ENCODE measurements at places on chromosomes 5 and 9.

GRCh38 chr9:97518909-97519307, 17.4 kb downstream of the TMOD1 start:
- no peak for DNase-seq

DNA sequence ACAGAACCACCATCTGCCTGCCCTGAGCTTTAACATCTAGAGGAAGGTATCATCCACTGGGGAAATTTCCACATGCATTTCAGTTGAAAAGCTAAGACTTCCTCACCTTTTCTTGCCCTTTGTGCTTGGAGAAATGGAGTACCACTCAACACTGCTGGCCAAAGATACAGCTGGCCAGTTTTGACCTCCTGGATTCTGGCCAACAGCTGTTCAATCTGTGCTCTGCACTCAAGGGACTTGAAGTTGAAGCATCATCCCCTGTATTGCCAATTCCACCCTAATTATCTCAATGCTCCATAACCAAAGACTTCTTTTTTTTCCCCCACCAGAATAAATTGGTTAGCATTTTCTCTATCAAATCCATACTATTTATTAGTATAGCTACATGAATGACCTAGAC, 70.4 kb upstream of the PRDM9 start:
- DNase-seq = no peak

GRCh38 chr9:92950359-92950955, 3.1 kb downstream of the FGD3 start:
- DNase-seq = no peak

DNA sequence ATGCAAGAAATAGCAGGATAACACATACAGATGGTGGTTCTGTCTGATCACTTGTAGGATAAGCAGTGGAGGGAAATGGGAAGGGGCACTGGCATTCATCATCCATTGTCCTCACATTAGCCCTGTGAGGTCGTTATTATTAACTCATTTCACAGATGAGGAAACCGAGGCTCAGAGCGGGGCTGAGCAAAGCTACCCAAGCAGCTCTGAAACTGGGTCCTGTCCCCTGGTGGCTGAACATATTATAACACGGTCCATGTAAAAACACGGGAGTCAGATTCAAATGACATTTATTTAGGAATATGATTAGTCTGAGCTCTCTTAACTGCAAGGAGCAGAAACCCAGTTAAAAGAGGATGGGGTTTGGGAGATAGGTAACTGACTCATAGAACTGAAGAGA, 43.1 kb downstream of the HRH2 start:
- DNase-seq = no peak

GRCh38 chr5:52497133-52497693, 290.5 kb upstream of the ITGA1 start:
- DNase-seq = no peak

DNA sequence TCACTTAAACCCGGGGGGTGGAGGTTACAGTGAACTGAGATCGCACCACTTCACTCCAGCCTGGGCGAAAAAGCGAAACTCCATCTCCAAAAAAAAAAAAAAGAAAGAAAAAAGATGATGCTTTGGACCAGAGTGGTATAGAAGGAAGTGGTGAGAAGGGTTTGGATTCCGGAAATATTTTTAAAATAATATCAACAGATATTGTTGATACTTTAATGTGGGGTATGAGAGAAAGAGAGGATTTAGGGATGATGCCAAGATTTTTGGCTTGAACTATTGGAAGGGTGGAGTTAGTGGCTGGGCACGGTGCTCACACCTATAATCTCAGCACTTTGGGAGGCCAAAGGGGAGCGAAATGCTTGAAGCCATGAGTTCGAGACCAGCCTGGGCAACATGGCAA, 49.6 kb upstream of the PLIN2 start:
- no peak for DNase-seq

DNA sequence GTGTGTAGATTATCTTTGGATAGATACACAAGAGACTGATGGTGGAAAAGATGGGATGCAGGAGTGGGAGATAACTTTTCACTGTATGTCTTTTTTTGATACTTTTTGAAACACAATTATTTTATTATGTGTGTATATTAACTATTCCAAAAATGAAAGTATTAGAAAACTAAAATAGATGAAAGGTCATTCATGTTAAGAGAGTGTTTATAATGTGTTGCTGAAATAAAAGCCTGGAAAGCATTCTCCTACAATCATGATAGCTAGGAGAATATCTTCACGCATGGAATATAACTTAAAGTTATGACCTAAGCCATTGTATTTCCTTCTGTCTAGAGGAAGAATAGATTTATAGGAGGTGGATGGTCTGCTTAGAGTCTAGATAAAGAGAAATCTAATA, 154.8 kb upstream of the MAST4 start:
- DNase-seq = no peak

DNA sequence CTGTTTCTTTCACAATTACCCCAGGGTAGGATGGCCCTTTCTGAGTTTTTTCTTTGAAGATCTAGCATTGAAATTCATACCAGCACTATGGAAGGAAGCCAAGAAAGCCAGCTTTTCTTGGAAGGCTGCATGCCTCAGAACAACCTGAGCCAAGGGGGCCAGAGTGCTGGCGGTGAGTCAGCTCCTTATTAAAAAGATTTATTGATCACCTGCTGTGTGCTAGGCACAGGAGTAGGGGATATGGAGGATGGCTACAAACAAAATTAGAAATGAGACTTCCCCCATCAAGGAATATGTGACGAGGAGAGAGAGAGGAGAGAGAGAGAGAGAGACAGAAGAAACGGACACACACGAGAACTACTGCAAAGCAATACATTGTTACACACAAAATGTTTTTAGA, 184.6 kb upstream of the PUM3 start:
- no peak for DNase-seq

- no peak for DNase-seq
These were observed 61.1 kb downstream of the DPYSL3 start for GRCh38 chr5:147448766-147449165.

DNA sequence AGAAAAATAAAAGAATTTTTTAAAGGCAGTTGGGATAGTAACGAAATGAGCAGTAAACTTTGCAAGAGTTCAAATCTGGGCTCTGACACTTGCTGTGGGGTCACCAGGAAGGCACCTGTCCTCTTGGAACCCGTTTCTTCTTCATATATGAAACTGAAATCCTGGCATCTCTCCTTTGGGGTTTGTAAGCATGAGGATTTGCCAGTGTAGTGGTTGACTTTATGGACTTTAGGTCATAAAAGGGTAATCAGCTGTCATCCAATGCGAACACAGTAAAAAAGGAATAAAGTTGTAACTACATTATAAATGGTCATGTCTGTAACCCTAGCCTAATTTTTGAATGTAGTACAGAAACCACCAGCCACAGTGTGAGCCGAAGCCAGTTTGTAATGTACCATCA, 1.3 kb downstream of the RAB14 start:
- no peak for DNase-seq

- DNase-seq = no peak
These were observed 4.0 kb downstream of the SEC61B start for GRCh38 chr9:99226054-99226453.

GRCh38 chr9:97592126-97592525, 41.0 kb downstream of the TSTD2 start:
- DNase-seq = no peak

- DNase-seq = no peak
These were observed 150.5 kb downstream of the GAPVD1 start for GRCh38 chr9:125412166-125412565.

DNA sequence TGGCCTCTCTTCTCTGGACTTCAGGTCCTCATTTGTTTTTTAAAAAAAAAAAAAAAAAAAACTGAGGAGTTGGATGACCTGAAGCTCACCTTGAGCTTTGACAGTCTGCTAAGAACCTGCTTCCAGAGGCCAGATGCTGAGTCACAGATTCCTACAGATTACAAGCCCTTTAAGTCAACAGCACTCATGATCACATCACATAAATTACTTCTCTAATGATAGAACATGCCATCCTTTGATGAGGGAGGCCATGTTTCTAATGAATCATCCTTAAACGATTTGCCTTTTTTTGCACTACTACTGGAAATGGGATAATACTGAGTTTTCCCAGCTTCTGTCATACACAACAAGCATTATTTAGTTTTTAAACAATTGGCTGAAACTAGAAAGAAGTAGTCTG, 34.2 kb upstream of the MYOT start:
- peak; percentile 47 for DNase-seq

DNA sequence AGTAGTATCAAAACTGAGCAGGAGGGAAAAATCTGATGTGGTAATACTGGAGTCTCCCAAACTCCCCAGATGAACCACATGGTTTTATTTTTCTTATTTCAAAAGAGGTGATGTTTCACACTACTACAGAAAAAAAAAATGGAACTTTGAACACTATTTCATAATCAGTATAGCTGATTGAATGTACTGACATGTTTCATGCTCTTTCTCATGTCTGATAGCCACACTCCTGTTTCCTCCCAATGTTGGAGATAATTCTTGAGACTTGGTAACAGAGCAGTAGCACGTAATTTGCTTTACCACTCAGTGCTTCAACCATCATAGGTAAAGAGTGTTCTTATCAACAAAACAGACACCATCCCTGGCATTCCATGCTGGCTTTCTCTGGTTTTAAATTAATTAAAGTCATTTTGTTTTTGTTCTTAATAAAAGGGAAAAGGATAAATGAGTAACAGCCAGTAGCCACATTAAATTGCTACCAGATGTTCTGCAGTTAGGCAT, 85.2 kb downstream of the MUSK start:
- no peak for DNase-seq

DNA sequence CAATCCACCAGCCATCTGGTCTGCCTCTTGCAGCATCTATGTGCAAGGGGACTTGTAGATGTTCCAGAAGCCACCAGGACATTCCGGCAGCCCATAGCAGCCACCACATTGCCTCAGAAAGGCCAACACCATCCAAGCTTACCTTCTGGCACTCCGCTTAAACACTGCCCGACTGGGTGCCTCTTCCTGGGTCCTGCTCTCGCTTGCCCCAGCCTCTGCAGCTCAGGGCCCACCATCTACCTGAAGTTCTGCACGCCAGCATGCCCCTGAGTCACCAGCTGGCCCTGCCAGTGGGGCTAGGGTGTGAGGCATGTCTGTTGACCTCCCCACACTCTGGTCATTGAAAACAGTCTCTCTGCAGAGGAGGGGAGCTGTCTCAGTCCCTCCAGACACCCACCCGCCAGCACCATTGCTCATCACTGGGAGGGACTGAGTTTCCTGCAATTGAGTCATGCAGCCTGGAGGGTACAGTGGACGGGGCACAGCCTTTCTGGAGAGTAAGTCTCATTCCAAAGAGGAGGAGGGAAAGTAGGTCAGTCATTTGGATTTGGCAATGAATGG, 16.9 kb upstream of the COL5A1 start:
- peak; percentile 3 for DNase-seq

GRCh38 chr5:63960646-63961045, 1.6 kb downstream of the HTR1A start:
- peak; percentile 47 for DNase-seq

DNA sequence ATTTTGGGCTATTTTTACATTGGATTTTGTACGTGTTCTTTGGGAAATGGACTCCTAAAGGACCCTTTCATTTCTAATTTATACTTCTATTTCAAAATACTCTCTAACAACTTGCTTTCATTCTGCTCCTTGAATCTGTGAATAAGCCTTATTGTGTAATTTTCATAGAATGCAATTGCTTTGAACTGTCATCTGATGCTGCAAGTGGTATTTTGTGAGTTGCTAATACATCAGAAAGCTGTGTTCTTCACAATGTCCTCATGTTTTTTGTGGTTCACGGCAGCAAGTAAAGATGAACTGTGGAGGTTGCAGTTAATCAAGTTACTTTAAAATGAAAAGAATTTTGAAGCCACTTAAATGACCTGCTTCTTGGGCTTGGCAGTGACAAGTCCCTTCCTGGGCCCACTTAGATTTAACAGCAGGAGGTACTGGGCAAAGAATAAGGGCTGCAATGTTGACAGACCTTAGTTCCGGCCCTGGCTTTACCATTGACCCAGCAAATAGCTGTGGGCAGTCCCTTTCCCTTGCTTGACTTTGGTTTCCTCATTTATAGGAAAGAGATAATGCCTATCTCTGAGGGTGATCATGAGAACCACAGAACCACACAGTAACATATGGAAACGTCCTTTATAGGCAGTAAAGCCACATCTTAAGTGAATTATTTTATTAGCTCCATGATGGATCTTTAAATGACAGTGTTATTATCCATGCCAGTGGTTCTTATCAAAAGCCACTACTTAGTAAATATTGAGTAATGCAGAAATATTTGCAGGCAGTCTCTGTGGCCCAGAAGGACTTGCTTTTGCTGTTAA, 54.8 kb downstream of the IQGAP2 start:
- no peak for DNase-seq

DNA sequence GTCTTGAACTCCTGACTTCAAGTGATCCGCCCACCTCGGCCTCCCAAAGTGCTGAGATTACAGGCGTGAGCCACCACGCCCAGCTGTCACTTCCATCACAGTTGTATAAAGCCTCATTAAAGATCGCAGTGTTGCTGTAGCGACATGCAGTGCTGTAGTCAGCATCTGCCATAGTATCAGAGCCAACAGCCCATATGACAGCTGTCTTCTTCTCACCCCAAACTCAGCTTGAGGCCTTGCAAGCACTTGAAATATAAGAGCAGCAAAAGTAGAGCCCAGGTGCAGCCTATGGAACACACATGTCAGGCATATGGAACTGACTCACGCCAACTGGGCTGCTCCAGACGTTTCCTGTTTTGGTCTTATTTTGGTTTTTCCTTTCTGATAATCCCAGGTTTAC, 167.8 kb downstream of the TRIO start:
- DNase-seq = no peak

- DNase-seq = peak; percentile 65
These were observed 28.8 kb upstream of the ROR2 start for GRCh38 chr9:91978740-91979414.

DNA sequence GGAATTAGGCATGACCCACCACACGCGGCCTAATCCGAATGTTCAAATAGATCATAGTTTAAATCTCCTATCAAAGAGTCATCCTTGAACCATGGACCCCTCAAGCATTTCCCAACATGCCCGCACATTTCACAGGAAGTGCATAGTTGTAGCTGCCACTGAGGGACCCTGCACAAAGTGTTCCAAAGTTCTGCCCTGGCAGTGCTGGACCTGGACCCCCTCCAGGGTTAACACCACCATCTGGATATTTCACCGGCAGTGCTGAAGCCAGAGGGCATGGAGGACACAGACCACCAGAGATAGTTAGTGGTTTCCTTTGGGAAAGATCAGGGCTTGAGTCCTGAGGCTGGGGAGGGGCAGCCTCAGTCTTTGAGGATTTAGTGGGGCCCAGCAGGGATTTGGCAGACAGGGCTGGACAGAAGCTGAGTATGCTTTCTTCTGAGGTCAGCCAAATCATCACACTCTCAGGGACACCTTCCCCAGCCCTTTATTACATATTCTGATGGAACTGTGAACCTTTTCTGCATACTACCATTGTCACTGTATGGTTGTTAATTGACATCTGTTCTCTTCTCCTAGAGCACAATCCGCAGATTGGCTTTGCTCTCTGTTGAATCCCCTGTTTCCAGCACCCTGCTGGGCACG, 143.6 kb upstream of the EFNA5 start:
- DNase-seq = peak; percentile 27

DNA sequence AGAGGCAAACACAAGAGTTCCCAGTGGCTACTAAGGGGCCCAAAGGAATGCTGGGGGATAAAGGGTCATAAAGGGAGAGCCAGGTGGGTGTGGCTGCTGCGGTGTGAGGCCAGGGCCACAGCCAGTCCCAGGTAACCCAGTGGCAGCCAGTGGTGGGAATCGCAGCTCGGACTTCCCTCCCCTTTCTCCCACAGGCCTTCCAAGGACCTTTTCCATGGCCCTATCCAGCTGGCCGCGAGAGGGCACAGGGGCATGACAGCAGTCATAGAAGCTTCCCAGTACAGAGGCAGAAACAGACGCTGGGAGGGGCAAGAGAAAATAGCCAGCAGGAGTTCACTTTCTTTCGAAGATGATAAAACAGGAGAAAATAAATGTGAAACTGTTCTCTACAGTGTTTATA, 257.6 kb downstream of the SEMA5A start:
- DNase-seq = no peak

Data from WERI-Rb-1 (cell line).